ENCODE measurements at places on chromosomes 2 and 18.

DNA sequence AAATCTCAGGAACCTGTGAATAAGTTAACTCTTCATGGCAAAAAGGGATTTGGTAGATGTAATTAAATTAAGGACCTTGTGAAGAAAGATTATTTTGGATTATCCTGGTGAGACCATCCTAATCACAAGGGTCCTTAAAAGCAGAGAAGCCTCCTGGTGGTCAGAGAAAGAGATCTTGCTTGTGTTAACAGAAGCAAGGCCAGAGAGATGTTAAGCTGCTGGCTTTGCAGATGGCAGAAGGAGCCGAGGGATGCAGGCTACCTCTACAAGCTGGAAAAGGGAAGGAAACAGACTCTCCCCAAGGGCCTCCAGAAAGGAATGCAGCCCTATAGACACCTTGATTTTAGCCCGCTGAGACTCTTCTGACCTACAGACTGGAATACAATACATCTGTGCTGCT, 197.0 kb downstream of the STK39 start:
- no peak for DNase-seq

- DNase-seq = no peak
Observed at GRCh38 chr18:26442126-26442525, 106.2 kb downstream of the KCTD1 start.

- no peak for DNase-seq
Observed at GRCh38 chr2:96880891-96881273, 11.0 kb upstream of the SEMA4C start.

DNA sequence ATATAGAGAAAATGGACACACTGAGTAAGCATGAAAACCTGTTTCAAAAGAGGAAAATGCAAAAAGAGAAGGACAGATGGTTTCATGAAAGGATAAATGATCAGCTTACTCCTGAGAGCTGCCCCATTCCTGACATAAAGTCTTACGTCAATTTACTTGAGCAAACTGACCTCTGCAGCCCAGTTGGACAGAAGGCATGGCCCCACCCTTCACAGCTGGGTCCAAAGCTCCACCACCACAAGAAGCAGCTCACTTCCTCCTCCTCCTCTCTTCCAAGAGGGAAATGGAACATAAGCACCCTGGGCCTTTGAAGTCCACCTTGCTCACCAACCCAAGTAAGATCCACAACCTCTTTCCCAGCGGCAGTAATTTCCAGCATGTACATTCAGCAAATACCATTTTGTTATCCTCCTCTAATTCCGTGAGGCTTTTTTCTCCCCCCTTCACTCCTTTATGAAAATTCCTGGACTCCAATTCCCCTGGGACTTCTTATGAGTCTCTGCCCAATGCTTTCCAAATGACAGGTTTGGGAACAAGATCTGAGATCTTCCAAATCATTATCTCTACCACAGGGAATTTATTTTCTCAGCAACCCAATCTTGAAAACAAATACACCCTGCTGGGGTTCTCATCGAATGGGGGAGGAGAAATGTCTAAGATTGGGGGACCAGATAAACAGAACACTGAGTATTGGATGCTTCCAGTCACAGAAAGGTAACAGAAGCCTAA, 10.1 kb downstream of the COL4A4 start:
- no peak for DNase-seq

DNA sequence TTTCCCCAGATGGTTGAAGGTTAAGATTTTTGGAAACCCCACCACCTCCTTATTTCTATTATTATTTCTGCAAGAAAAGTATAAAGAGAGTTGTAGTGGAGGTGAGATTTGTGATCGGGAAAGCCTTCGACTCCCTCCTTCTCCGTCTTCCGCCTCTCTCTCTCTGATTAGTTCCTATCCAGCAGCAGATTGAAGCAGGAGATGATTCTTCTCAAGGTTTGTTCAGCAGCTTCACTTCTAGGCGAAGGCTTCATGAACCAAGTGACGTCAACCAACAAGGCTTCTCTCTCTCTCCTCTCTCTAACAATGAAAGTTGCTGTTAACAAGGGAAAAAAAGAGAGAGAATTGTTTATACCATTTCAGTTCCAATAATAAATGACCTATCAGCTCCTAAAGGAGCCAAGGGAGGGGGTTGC, at the start of gene BAZ2B:
Gene BAZ2B, minus strand, starts transcription at position 263 of the 416 bp plus-strand sequence. CDS start 137,829 bp downstream, outside the sequence.
- peak; percentile 37 for DNase-seq

GRCh38 chr2:67366832-67367412, 30.2 kb upstream of the ETAA1 start:
- no peak for DNase-seq

GRCh38 chr2:214311031-214311533, 99.8 kb upstream of the VWC2L start:
- no peak for DNase-seq

DNA sequence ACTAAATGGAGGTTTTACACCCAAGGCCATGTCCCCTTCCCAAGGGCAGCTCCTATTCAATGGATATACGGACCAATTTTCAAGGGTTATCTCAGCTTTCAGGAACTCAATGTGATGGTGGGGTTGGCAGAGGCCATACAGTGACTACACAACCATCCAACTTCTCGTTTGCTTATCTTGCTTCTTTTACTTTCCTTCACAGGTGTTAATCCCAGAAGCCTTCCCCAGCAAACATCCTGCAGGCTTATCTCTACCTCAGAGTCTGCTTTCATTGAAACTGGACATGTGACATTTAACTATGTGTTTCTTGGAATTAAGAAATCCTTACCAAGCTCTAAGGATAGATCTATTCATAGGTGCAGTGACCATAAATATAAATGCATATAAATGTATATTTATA, 443.8 kb upstream of the CDH20 start:
- no peak for DNase-seq

- no peak for DNase-seq
Observed at GRCh38 chr18:3046216-3046808, 33.4 kb upstream of the LPIN2 start.

DNA sequence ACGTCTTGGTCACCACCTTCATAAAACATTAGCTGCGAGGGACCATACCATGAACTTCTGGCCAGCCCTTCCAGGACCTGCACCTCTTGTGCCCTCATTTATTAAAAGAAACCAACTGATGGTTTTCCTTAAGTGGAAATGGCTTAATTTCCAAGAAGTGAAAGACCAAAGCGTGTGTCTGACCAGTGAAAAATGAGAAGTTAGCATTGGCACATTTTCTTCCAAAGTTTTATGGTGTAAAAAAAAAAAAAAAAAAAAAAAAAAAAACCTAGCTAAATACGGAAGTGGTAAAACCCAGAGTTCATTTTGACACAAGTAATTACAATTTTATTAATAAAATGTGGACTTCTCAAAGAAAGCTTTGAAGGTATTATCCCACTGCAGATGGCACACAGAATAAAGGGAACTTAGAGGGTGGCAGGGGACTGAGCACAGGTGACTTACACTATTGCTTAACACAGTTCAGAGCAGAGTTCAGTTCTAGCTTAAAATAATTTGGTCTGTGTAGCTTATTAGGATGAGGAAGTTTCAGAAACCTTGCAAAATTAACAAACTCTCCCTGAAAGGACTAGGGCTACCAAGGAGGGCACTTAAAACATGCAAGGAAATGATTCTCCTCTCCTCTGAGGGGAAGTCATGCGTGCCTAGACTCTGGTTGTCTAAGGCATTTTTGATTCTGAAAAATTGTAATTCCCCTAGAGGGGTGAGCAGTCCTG, 42.2 kb upstream of the EPG5 start:
- no peak for DNase-seq

DNA sequence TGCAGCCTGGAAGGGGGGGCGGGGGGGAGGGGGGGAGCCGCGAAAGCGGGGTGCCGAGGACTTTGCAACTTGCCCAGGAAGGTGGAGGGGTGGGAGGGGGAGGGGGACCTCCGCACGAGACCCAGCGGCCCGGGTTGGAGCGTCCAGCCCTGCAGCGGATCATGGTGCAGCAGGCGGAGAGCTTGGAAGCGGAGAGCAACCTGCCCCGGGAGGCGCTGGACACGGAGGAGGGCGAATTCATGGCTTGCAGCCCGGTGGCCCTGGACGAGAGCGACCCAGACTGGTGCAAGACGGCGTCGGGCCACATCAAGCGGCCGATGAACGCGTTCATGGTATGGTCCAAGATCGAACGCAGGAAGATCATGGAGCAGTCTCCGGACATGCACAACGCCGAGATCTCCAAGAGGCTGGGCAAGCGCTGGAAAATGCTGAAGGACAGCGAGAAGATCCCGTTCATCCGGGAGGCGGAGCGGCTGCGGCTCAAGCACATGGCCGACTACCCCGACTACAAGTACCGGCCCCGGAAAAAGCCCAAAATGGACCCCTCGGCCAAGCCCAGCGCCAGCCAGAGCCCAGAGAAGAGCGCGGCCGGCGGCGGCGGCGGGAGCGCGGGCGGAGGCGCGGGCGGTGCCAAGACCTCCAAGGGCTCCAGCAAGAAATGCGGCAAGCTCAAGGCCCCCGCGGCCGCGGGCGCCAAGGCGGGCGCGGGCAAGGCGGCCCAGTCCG, 540 bp downstream of the SOX11 start:
- DNase-seq = no peak

- peak; percentile 15 for DNase-seq
Observed at GRCh38 chr2:88669482-88670214, 21.8 kb upstream of the RPIA start.

DNA sequence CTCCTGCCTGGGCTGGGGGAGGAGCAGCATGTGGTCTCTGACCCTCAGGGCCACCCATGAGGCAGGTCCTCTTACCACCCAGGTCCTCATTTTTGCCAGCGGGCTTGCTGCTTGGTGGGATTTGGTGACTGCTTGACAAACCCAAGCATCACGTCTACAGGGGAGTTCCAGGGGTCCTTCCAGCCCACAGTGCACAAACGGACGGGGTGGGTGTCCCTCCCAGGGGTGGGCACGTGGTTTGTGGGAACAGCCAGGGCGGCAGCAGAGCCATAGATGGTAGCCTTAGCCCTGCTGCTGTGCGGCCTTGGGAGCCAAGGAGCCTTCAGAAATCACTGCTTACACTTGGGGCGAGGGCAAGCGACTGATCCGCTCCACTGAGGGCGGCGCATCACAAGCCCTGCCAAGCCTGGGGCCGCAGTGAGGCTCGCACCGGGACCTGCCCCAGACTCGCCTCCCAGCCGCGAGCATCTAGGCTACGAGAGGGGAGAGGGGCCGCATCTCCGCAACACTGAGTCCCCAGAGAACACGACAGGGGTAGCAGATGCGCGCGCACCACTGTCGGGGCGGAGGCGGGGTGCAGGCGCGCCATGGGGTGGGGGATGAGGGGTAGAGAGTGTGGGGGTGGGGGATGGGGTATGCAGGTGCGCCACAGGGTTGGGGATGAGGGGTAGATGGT, 36.9 kb downstream of the SNED1 start:
- no peak for DNase-seq

DNA sequence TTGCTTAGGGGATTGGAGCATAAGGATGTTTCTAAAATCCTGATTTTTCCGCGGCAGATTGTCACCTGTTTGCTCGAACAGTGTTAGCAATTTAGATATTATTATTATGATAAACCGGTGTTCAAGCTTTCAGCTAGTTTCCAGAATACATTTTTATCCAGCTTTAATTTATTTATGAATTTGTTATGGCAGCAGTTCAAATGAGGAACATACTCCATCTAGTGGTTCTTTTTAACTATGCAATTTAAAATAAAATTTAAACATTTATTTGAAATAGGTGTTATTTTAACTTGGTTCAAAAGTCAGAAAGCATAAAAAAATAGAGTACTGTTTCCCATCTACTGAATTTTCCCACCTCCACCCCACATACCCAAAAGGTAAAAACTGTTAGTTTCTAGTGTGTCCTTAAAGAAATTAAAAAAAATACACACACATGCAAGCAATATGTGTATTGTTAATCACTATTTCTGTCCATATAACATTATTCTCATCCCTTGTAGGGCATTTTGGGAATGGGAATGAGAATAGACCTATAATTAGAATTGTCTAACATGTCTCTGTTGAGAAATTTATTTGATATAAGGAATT, 23.2 kb downstream of the ACOXL start:
- DNase-seq = peak; percentile 11

GRCh38 chr2:1156531-1156930, 205.9 kb downstream of the SNTG2 start:
- no peak for DNase-seq

GRCh38 chr2:200703127-200703925, 108.4 kb upstream of the BZW1 start:
- no peak for DNase-seq

GRCh38 chr2:24329700-24330099, 30.6 kb downstream of the ITSN2 start:
- DNase-seq = no peak

DNA sequence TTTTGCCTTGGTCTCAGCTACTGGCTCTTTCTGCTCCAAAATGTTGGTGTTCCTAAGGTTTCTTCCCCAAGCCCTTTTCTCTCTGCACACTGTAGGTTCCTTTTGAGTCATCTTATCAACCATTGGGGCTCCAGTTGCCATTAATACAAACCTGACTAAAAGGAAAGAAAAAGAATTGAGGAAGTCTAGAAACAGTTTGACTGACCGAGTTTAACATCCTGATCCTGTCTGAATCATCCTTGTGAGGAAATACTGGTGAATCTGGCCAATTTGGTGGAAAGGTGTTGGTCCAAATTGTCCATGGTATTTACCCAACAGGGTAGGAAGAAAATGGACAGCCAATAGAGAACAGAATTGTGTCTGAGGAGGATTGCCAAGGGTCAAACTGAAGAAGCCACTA, 38.3 kb downstream of the CRYGD start:
- no peak for DNase-seq

DNA sequence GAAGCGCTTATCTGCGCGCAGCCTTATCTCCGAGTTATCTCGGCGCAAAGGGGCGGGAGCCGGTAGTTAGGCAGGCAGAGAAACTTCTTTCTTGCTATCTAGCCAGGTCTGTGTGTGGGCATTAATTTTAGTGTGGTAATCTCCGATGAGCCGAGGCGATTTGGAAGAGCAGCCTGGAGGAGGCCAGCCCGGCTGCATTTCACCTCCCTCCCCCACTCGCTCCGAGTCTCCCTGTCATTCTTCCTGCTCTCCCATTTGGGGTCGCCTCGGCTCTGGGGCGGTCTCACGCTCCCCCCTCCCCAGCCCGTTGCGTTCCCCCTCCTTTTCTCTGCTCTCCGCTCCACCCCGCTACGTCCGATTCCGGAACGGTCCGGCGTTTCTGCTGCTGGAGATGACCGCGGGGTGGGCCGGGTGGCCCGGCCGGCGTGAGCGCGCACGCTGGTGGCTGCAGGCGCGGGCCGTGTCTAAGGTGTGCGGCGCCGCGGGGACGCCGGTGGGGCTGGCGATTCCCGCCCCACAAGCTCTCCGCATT, 566 bp downstream of the GATA6 start:
- no peak for DNase-seq

GRCh38 chr2:128241896-128242295, 76.8 kb downstream of the HS6ST1 start:
- DNase-seq = no peak

- no peak for DNase-seq
Observed at GRCh38 chr18:26963292-26963691, 97.8 kb upstream of the AQP4 start.

GRCh38 chr2:27959496-27959895, 69.0 kb downstream of the BABAM2 start:
- DNase-seq = no peak

GRCh38 chr2:165718610-165719210, 75.3 kb downstream of the GALNT3 start:
- DNase-seq = no peak
